NCI-H146 (cell line): ENCODE measurements at places on chromosomes 7 and 10.

GRCh38 chr10:71302874-71303568 is 16.0 kb upstream of the SLC29A3 start:
- DNase-seq, result peak; percentile 63

DNA sequence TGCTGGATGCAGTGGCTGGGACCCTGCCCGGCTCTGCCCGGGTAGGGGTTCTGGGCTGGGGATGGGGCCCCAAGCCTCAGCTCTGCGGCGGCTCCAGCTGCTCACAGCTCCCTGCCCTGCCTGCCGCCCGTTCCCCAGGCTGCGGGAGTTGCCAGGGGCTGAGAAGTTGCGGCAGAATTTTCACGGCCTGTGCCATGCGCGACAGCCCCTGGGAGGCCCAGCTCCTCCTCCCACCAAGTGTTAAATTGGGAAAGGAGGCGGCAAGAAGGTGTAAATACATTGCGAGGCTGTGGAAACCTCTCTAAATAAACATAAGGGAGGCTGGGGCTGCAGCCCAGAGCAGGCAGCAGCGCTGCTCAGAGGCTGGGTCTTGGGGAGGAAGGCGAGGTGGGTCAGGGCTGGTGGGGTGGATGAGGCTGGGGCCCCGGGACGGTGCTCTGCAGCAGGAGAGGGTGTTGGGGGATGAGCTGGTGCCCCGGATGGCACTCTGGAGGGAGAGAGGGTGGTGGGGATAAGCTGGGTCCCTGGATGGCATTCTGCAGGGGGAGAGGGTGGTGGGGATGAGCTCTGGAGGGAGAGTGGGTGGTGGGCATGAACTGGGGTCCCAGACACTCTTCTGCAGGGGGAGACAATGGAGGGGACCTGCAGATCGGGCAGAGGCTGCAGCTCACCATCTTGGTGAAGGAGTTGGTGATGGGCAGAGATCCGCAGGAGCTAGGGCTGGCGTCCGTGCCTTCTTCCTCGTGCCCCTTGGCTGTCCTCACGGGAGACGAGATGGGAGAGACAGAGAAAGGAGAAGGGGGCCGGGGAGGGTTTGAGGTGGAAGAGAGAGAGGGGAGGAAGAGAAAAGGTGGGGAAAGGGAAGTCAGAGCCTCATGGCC is 85.5 kb upstream of the GNA12 start:
- no peak for DNase-seq

GRCh38 chr10:1613511-1613910 is 123.8 kb downstream of the ADARB2 start:
- DNase-seq, result no peak

GRCh38 chr10:6794441-6794840 is 214.4 kb upstream of the PRKCQ start:
- no peak for DNase-seq

DNA sequence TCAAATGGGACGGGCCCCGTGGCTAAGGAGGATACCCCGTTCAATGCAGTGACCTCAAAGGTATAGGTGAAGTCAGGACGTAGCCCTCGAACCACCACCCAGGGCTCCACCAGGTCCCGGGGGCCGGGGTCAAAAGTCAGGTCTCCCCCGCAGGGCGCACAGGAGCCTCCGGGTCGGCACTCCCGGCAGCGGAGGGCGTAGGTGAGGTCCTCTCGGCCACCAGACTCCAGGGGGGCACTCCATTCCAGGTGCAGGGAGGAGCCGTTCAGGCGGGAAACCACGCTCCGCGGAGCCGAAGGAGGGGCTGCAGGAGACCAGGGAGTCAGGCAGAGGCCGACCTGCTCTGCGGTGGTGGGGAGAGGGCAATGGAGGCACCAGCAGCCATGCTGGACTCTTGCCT is 7.7 kb downstream of the EPHB4 start:
- DNase-seq, result peak; percentile 27

DNA sequence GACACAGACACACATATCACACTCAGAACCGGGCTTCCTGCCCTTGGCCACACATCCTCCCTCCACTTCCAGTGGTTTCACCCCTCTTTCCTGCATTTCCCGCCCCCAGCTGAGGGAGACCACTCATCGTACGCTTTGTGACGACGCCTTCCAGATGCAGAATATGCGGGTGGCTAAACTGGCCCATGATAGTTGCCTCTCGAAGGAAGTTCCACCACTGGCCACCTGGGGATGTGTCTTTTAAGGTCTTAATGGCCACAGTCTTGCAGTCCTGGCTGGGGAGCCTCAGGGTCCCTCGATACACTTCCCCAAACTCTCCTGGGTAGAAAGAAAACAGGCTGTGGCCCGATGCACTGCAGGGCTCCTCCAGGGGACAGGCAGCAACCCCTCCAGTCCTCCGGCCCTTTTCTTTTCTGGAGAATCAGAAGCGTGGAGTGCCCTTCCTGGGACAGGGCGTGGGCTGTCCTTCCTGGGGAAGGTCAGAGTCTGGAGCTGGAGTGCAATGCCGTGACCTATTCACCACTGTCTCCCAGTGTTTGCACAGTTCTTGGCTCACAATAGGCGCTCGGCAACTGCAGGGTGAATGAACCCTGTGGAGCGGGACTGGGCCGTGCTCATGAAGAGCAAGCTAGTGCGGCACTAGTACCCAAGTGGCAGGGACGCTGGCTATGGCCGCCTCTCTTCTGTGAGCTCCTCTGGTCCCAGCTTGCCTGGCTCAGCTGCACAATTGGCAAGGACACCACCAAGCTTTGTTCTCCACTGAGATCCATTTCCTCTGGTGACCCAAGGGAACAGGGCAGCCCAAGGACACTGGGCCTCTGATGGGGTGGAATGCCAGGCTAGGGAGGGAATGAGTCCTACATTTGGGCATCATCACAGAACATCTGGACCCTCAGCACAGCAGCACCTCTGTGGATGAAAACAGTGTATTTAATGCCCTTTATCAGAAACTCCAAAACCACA is 13.2 kb downstream of the EPHA1 start:
- peak; percentile 20 for DNase-seq

DNA sequence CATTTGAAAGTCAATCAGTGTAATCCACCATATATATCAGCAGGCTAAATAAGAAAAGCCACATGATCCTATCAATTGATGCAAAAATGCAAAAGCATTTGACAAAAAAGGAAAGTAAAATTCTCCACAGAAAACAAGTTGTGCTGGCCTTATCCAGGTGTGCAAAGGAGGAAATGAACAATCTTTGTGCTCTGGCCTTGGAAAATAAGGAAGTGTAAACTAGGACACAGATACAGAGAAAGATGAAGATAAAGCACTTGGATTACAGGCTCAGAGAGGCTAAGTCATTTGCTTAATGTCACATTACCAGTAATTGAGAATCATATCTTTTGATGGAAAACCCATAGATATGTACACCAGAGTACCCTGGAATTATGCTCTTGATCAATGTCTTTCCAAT is 54.5 kb downstream of the CXCL12 start:
- no peak for DNase-seq

GRCh38 chr10:110426294-110427181 is 71.2 kb upstream of the DUSP5 start:
- peak; percentile 10 for DNase-seq

DNA sequence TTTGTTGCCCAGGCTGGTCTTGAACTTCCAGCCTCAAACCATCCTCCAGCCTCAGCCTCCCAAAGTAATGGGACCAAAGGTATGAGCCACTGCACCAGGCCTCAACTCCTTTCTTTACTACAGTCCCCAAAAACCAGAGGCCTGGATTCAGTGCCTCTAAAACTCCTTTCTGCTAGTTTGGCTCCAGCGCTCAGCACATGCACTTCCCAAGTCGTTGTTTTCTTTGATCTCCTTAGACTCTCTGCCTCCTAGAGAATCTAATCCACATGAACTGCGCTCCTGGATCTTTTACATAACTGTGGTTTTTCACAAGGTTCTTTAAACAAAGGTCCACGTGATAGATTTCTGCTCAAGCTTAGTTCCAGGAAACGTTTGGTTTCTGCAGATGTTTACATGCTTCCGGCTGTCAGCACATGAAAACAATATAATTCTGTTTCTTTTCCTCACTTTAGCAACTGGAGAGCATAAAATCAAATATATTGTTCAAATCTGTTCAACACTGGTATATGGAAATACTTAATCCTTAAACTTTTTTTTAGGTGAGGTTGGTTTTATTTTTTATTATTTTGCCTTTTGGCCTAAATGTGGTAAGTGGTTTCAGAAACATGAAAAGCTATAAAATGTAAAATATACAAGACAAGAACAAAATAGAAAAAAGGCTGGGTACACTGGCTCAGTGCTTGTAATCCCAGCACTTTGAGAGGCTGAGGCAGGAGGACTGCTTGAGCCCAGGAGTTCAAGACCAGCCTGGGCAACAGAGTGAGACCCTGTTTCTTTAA is 270.5 kb upstream of the MKLN1 start:
- no peak for DNase-seq

DNA sequence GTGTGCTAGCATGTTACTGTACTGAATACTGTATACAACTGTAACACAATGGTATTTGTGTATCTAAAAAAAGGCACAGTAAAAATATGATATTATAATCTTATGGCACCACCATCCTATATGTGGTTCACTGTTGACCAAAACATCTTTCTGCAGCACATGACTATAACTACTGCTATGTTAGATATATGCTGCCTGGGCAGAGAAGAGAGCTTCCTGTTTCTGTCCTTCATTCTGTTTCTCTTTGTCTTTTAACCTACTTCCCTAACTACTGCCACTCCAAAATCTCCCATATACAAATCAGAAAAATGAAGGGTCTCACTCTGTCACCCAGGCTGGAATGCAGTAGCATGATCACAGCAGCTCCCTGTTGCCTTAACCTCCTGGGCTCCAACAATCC is 8.8 kb upstream of the FGL2 start:
- no peak for DNase-seq

DNA sequence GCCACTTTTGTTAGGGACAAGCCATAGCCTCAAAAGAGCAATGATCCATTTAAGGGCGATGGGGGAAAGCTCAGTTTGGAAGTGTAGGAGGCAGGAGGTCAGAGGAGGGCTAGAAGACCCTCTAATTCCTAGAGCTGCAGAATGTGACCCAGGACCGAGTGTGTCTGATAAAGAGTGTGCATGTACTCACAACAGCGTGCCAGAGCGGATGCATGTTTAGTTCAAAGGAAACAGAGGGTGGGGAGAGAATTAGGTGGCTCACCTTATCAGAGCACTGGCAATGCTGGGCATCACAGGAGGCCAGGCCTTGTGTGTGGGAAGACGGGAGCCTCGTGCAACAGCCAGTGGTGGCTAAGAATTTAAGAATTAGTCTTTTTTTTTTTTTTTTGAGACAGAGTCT is 133.9 kb upstream of the COBL start:
- DNase-seq, result no peak

DNA sequence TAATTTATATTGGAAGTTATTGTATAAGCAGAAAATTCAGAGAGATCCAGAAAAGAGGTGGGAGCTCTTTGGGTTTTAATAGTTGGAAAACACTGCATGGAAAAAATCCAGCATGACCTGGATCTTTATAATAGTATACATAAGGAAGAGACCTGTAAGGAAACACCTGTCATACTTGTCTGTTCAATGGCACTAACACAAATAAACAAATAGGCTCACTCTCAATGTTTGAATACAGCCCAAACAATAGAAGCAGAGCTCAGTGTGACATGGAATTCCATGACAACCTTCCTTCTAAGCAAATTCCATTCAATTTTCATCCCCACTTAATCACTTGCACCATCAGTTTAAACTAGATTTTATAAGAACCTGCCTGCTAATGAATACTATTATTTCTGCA is 31.7 kb downstream of the CISD1 start:
- DNase-seq, result peak; percentile 56

DNA sequence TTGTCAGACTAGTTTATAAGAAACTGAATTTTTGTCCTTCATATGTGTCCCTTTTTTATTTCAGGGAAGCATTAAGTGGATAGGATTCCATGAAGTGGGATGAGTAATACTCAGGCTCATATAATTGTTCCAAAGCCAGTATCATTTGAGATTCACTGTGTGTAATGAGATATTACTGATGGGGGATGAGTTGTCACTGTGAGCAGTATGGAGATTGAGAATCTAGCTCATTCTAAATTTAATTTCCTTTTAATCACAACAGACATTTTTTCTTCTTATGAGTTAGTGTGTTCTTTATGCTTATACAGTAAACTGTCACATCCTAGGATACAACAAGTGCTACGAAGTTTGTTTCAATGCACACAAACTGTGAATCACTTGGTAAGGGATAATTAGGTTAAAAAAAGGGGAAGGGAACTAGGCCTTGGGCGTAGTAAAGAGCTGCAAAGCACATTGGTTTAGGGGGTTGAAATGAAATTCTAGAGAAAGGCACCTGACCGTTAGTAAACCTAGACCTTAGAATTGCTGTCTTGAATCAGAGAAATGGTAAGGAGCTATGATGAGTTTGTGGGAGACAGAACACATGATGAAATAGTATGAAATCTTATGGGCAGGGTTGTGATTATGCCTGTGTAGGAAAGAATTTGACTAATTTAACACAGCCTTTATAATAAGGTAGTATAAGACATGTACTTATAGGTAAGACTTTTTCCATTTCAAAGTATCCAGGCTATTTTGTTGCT is 153.4 kb downstream of the MLLT10 start:
- no peak for DNase-seq
